Trophoblast cell (in vitro differentiated cells and primary cell): ENCODE measurements at places on chromosomes 5 and 9.
A peak's percentile ranks its signal among the peaks of the same experiment; 100 is the strongest.

DNA sequence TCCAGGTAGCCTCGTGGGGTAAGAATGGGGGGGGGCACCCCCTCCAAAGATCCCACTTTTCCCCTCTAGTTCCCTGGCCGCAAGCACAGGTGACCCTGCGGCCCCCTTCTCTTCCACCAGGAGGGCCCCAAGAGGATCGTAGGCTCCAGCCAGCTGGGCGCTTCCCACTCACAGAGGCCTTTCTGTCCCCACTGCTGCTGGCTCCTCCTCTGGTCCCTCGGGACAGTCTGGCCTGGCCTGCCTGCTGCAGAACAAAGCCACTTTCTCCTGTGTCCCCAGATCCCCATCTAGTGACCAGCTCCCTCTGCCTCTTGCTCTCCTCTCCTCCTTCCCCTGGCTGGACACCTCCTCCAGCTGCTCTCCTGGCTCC lies 534 bp upstream of the SAPCD2 start:
- DNase-seq: no peak

DNA sequence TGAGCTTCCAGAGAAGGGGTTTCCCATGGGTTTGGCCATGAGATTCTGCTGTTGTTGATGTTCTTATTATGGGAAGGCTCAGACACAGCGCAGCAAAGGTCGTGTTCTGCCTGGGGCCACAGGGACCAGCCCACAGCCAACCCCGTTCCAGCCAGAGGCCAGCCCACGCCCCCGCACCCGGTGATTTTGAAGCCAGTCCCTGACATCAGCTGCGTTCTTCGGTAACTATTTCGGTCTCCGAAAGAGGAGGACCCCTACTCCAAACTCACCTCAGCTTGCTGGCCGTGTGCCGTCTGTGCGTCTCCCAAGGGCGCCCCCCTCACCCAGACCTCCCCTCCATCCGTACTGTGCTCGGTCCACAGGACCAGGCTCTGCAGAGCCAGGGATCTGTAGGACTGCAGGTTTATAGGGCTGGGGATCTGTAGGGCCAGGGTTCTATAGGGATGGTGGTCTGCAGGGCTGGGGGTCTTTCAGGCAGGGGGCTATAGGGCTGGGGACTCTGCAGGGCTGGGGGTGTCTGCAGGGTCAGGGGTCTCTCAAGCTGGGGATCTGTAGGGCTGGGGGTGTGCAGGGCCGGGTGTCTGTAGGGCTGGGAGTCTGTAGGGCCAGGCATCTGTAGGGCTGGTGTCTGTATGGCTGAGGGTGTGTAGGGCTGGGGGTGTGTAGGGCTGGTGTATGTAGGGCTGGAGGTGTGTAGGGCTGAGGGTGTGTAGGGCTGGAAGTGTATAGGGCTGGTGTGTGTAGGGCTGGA lies 11.8 kb downstream of the COL5A1 start:
- no peak for DNase-seq

- no peak for DNase-seq
Measured at GRCh38 chr5:157175071-157175612, 5.5 kb upstream of the ITK start.

DNA sequence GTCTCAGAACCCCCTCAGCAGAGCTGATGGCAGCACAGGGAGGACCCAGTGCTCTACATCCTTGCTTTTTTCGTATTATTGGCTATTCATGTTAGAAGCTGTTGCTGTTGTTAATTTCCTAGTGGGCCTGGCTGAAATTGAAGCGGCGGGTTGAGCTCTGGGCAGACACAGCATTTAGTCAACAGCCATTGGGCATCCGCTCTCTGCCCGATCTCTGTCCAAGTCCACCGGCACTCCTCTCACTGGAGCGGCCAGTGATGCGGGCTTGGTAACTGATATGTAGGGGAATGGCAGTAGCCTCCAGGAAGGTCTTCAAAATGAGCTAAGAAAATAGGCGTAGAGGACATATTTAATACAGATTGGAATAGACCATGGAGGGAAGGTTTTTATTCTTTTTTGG lies 1.3 kb upstream of the GARNL3 start:
- DNase-seq: no peak

DNA sequence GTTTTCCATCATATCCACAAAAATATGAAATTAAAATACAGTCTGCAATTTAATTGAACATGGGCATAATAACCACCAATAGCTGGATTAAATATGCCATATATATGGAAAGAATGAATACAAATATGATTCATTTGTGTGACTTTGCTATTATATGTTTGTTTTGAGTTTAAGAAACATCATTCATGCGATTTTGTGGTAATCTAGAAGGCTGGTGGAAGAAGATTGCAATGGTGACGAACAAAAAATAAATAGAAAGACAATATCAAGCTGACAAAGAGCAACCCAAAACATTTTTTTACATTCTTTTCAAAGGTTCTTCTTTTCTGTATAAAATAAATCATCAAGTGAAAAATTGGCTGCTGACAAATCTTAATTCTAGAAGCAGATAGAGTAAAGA lies 610.0 kb downstream of the MAT2B start:
- DNase-seq: no peak

DNA sequence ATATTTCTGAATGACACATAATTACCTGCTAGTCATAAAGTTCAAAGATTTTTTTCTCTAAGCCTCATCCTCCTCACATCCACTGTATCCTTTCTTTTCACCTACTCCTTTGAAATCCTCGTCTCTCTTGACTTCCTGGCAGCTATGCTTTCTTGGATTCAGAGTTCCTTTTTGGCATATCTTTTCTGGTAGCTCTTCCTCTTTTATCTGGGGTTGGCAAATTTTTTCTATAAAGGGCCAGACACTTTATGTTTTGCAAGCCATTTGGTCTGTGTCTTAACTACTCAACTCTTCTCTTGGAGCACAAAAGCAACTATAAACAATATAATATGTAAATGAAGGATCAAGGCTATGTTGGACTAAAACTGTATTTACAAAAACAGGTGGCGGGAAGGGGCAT lies 197.5 kb downstream of the KIAA0825 start:
- DNase-seq: no peak

DNA sequence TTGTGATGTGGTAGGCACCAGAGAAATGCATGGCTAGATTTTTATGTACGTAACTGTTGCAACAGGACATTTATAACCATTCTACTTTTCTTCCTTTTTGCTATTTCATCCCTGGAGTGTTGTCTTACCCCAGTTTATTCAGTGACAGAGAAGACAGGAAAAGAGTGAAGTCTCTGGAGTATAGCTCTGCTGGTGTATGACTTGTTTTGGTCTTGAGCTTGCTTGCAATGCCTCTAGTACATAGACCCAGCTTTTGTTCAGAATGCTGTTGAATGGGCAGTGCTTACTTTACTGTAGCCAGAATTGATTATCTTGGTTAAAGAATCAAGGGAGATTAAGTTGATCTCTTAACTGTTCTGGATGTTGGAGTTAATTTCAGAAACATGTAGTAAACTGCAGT lies 94.3 kb downstream of the PBX3 start:
- DNase-seq: no peak

DNA sequence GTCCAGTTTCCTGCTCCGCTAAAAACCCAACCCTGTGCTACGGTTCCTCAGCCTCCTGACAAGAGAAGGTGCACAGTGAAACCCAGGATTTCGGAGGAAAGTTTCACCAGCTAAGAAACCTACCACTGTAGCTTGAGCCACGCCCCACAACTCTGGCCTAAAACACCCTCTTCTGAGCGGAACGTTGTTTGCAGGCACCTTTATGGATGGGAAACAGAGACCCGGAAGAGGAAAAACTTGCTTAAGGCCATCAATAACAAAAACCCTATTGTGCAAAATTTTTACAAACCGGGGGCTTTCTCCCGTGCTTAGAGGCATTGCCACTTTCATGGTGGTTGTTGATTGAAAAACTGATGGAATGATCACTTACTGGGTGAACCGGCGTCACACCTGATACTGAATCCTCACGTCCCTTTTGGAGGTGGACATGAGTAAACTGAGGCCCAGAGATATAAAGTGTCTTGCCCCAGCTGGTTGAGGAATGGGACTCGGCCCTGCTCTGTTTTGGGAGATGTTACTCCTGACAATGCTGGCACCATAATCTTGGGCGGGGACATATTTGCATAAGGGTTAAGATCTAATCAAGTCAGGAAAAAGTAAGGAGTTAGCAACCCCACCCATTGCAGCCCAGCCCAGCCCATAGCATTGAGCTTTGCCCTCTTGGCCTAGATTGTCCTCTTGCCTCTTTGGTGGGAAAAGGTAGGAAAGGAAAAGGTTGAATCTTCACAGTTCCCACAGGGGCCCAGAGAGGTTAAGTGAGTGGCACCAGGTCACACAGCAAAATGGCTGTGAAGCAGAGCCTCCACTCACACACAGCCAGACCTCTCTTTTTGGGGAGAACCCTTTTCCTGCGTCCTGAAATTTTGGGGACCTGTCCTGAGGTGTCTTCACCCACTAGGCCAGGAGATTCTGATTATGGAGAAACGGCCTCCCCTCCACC lies 23.2 kb upstream of the PTGS1 start:
- peak; percentile 56 for DNase-seq

DNA sequence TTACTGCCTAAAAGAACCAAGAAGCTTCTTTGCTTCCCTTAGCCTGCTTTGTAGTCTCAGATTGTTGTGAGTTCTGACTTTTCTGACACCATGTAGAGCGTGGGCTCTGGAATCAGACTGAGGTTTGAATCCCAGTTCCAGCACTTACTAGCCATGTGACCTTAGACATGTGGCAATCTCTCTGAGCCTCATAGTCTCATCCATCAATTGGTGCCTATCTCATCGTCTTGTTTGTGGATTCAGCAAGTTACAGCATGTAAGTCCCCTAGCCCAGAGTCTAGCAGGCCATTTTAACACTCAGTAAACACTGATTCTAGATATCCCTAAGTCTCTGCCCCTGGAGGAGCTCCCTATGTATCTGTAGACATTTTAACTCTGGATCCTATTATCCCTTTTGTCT lies 94.7 kb downstream of the ANGPTL2 start:
- no peak for DNase-seq

GRCh38 chr5:151949701-151950308 lies 25.2 kb upstream of the GLRA1 start:
- no peak for DNase-seq

DNA sequence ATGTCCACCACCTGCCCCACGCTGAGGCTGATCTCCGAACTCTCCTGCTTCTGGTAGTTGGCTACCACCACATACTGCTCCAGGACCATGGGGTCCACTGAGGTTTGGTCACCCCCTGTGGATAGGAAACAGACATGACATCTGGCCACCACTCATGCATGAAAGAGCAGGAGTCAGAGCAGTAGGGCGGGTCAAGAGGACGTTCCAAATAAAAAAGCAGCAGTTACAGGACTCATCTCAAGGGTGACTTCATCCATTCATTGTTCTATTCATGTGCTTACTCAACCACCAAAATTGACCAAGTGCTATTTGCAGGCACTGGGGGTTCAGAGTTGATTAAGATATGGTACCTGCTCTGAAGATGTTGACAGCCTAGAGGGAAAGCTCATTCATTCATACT lies 79.2 kb upstream of the UBTD2 start:
- DNase-seq: no peak

- no peak for DNase-seq
Measured at GRCh38 chr5:32960340-32961058, 249.4 kb downstream of the NPR3 start.

DNA sequence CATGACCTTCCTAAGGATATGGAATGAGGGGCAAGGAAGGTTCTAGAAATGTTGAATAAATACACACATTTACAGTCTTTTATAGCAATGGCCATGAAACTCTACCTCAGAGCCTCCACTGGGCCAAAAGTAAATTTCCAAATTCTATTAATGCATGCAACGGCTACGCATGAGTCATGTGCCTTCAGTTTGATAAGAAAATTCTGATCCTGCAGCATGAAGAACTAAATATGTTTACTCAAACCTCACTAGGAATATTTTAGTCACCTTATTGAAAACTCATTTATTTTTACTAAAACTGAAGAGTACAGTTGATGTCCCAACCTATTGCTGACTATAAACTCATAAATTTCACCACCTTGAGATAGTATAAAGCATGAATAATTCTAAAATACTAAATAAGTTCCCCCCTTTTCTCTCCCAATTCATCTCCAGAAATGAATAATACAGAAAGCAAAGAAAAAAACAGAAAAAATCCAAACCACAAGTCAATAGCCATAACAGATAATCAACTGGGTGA lies 92.4 kb downstream of the GNAQ start:
- DNase-seq: no peak
